ENCODE measurements at places on chromosomes 4 and X. TPM values are rescaled to one million over a fixed set of nuclear protein-coding genes. Genes with fewer than 3 reads are reported as not detected.
A peak's percentile ranks its signal among the peaks of the same experiment; 100 is the strongest.

DNA sequence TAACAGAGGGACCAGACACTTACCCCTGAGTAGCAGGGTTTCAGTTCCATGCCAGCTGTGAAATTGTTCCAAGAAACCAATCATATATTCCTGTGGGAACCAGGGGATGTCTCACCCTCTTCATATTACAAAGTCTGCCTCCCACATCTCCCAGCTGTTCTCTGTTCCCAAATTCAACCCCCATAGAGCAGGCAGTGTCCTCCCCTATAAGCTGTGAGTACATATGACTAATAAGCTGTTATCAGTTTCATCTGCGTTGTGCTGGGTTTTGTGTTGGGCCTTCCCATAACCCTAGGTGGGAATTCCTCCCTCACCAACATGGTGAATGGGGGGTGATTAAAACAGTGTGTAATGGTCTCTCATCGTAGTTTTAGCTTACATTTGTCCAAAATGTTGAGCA, 41.0 kb downstream of the CEP44 start:
- H3K27me3 ChIP-seq, result no peaks in the 10 kb centered on the region
- DNase-seq, result no peak
- H3K4me1 ChIP-seq, result no peaks in the 10 kb centered on the region
- peaks cover 1% of the 10 kb centered on the region for H3K36me3 ChIP-seq

- no peak for DNase-seq
- no peaks in the 10 kb centered on the region for H3K36me3 ChIP-seq
- peaks cover 11% of the 10 kb centered on the region for H3K27me3 ChIP-seq
Measured at GRCh38 chr4:20683766-20684165, 16.5 kb upstream of the PACRGL start.

DNA sequence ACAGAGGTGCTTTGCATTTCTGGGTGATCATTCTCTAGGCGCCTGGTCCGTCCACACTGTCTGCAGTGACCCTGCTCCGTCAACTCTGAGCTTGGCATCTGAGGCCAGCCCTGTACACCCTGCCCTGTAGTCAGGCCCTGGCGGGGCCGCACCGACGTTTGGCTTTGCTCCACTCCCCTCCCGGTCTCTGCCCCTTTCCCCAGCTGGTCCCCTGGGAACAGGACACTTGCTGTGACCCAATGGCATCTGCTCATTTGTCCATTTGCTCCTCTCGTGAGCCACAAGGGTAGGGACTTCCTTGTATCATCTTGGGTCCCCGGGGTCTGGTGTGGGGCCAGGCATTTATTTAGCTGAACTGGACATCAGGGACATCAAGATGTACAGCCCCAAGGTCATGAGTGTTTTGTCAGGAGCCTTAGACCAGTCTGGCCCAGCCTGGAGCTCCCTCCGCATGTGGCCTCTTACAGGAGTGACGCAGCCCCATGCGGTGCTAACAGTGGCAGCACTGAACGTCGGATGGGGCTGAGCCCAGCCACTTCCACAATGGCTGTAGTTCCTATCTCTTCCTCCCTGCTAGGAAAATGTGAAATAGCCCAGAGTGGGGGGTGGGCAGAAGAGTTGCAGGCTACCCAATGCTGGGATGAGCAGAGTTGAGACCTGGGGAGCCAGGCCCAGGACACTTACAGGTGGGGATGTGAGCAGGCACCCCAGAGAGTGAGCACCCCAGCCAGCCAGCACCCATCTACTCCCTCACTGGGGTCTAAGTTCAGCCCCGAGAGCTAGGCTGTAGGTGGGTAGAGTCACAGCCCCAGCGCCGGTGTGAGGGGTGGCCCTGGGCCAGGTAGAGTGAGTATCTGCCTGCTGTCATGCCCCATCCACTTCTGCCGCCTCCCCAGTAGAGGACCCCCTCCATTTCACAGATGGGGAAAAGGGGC, 2.0 kb upstream of the SH3BP2 start:
- DNase-seq, result peak; percentile 41
- no peak overlapping the region for H3K4me3 ChIP-seq
- no peaks in the 10 kb centered on the region for H3K36me3 ChIP-seq
- H3K27ac ChIP-seq, result no peak overlapping the region
- H3K4me1 ChIP-seq, result peaks cover 37% of the 10 kb centered on the region

GRCh38 chr4:128538111-128538882, 250.7 kb upstream of the PGRMC2 start:
- no peak overlapping the region for H3K4me3 ChIP-seq
- no peak for DNase-seq
- no peak overlapping the region for H3K27ac ChIP-seq
- no peaks in the 10 kb centered on the region for H3K27me3 ChIP-seq
- no peaks in the 10 kb centered on the region for H3K4me1 ChIP-seq

The KIT gene
- total RNA-seq, result 11.0 TPM
